ENCODE measurements at places on chromosomes 3 and 15. TPM values are rescaled to one million over a fixed set of nuclear protein-coding genes. Genes with fewer than 3 reads are reported as not detected.

DNA sequence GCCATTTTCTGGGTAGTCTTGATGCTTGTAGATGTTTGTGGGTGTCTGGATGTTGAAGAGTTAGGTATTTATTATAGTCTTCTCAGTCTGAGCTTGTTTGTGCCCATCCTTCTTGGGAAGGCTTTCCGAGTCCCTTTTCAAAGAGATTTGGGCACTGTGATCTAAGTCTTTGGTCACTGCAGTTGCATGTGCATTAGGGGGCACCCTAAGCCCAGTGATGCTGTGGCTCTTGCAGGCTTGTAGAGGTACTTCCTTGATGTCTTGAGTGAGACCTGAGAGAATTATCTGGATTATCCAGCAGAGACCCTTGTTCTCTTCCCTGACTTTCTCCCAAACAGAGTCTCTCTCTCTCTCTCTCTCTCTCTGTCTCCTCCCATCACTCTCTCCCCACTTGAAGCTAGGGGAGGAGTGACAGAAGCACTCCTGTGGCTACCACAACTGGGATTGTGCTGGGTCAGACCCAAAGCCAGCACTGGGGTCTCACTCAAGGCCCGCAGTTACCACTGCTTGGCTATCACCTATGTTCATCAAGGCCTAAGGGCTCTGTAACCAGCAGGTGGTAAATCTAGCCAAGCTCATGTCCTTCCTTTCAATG, 68.5 kb downstream of the TMCO5A start:
- H3K4me3 ChIP-seq: no peak overlapping the region
- H3K27me3 ChIP-seq: no peaks in the 10 kb centered on the region
- no peak overlapping the region for H3K27ac ChIP-seq
- DNase-seq: peak; percentile 49

The LMOD3 gene
- total RNA-seq: not detected

DNA sequence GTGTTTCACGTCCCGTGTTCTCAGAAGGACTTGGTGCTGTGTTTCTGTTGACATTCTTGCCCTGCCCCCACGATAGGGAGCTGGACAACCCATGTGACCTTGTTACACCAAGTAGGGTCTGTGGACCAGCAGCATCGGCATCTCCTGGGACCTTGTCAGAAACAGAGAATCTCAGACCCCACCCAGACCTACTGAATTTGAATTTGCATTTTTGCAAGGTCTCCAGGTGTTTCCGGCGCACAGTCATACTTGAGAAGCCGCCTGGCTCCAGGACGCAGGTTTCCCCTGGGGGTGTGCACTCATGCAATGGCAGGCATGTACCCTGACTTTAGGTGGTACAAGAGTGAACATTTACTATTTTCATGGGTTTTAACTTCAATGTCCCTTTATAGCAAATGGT, 117.9 kb downstream of the TLE3 start:
- H3K4me3 ChIP-seq: no peak overlapping the region
- no peaks in the 10 kb centered on the region for H3K36me3 ChIP-seq
- no peak overlapping the region for H3K27ac ChIP-seq
- no peak for DNase-seq

DNA sequence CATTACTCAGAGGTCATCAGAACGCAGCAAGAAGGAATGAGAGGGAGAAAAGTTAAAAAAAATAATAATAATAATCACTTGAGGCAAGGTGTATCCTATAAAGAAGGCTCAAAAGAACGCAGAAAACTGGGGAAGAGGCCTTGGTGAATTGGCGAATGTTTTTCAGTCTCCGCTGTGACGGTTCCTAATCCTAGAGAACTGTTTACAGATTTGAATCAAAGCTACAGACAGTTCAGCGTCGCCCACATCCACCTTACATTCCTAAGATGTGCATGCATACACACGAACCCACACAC, 634 bp downstream of the ZMAT3 start:
- peak overlapping the region; percentile 67 for H3K27ac ChIP-seq
- H3K27me3 ChIP-seq: peaks cover 4% of the 10 kb centered on the region
- no peak for DNase-seq
- peak overlapping the region; percentile 87 for H3K4me3 ChIP-seq

The AGBL1 gene
- not detected for total RNA-seq

The CCDC66 gene
- 12.3 TPM for total RNA-seq

DNA sequence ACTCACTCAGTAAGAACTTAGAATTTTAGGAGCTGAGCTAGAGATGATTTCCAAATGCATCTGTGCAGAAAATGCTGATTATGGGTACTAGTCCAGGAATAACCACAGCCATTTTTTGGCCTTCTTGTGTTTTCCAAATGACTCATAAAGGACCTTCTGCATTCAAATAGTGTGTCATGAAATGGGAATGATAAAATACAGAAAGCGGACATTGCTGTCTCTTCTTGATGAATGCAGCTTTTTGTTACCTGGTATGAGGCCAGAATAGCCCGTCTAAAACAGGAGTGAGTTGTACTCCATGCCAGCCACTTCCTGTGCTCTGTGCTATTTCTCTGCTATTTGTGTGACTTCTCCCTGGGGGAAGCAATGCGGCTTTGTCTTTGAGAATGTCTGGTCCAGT, 20.5 kb upstream of the FRMD5 start:
- peak; percentile 74 for DNase-seq
- no peaks in the 10 kb centered on the region for H3K4me1 ChIP-seq
- no peaks in the 10 kb centered on the region for H3K36me3 ChIP-seq
- no peak overlapping the region for H3K4me3 ChIP-seq
- no peak overlapping the region for H3K27ac ChIP-seq

DNA sequence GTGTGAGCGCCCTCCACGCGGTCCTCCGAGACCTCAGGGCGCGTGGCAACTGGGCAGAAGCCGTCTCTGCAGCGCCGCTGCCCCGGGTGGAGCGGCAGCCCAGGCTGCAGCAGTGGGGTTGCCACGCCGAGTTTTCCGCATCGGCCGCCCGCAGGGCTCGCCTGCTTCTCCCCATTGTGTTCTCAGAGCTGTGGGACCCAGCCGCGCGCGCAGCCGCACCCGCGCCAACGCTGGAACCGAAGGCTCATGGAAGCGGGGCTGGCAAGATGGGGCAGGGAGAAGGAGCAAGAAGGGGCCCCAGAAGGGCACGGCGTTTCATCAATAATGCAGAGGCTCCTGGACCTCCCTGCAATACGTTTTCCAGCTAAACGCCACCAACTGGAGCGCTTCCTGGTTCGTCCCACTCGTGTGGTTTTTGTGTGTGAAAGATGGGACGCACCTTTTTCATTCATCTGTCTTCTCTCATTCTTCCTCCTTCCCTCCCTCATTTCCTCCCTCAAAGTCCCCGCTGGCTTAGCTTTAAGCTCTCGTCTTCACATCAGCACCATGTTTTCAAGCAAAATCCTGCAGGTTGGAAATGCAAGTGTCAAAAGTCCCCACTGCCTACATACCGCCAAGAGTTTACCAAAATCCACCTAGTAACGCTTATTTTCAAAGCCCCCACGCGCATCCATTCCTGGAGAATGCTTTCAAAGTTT, 1.2 kb downstream of the ROBO1 start:
- no peaks in the 10 kb centered on the region for H3K27me3 ChIP-seq
- H3K4me3 ChIP-seq: no peak overlapping the region
- H3K27ac ChIP-seq: no peak overlapping the region
- H3K36me3 ChIP-seq: no peaks in the 10 kb centered on the region

DNA sequence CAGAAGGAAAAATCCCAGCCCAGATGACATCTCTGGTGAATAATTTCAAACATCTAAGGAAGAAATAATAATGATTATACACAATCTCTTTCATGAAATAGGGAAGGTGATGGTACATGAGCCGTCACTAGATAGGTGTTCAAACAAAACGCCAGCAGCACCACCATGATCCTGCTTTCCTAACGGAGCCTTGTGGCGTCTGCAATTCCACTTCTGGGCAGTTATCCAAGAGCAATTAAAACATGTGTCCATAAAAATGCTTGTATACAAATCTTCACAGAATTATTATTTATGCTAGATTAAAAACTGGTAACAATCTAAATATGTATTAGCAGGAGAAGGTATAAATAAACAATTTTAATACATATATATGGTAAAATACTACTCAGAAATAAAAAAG, 33.7 kb downstream of the RTP4 start:
- DNase-seq: no peak
- H3K4me3 ChIP-seq: no peak overlapping the region
- no peaks in the 10 kb centered on the region for H3K4me1 ChIP-seq
- no peaks in the 10 kb centered on the region for H3K36me3 ChIP-seq
- H3K27ac ChIP-seq: no peak overlapping the region

The ALDH1L1 gene
- 28.7 TPM for total RNA-seq

DNA sequence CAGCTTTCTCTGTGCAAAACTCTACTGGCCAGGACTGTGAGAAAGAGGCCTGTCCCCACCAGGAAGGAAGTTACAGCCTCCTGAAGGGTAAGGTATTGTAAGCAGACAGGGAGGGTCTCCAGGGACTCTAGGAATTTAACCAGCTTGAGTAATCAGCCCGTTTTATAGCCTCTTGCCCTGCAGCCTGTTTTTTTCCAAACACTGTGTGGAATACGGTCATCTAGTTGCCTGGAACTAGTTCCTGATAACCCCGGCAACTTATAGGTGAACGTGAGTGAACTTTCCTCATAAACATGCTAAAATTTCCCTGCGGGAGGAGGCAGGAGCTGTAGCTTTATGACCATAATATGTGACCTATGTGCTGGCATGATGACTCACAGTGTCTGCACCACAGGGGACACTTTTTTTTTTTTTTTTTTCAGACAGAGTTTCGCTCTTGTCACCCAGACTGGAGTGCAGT, 60.1 kb upstream of the DAZL start:
- no peaks in the 10 kb centered on the region for H3K27me3 ChIP-seq
- no peak overlapping the region for H3K4me3 ChIP-seq
- no peaks in the 10 kb centered on the region for H3K36me3 ChIP-seq
- H3K4me1 ChIP-seq: no peaks in the 10 kb centered on the region
- H3K27ac ChIP-seq: no peak overlapping the region

The DISP2 gene
- total RNA-seq: 0.15 TPM

GRCh38 chr3:108067768-108068167, 23.1 kb downstream of the CD47 start:
- no peak for DNase-seq
- no peaks in the 10 kb centered on the region for H3K27me3 ChIP-seq
- no peak overlapping the region for H3K4me3 ChIP-seq
- no peak overlapping the region for H3K27ac ChIP-seq
- no peaks in the 10 kb centered on the region for H3K4me1 ChIP-seq

GRCh38 chr3:59680919-59681318, 631.1 kb upstream of the CFAP20DC start:
- no peaks in the 10 kb centered on the region for H3K4me1 ChIP-seq
- H3K36me3 ChIP-seq: no peaks in the 10 kb centered on the region
- no peak overlapping the region for H3K27ac ChIP-seq
- DNase-seq: no peak
- no peaks in the 10 kb centered on the region for H3K27me3 ChIP-seq

The NME9 gene
- not detected for total RNA-seq

DNA sequence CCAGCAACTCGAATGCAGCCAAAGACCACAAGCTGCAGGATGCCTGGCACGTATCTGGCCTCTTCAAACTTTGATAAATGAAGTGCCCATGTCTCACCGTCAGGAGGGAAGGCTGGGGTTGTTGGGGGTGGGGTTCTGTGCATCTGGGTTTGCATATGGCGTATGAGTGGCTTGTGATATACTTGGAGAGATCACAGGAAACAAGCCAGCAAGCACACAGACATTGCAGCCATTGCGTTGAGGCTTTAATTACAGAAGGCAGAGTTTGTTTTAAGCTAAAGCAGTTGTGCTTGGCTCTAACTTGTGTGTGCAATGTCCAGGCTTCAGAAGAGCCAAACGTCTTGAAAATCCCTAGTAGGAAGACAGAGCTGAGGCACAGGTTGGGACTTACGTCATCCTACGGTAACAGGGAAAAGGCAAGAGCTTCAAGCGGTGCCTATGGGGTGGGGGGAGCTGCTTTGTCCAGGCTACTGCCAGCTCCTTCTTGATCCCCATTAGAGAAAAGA, 109.2 kb downstream of the ASB7 start:
- peaks cover 37% of the 10 kb centered on the region for H3K4me1 ChIP-seq
- no peaks in the 10 kb centered on the region for H3K36me3 ChIP-seq
- no peak overlapping the region for H3K27ac ChIP-seq
- H3K27me3 ChIP-seq: peaks cover 47% of the 10 kb centered on the region
- DNase-seq: no peak

The AHSG gene
- 2,043 TPM for total RNA-seq
